T-helper 17 cell (primary cell): ENCODE measurements at places on chromosomes 6 and 20.
A peak's percentile ranks its signal among the peaks of the same experiment; 100 is the strongest.

DNA sequence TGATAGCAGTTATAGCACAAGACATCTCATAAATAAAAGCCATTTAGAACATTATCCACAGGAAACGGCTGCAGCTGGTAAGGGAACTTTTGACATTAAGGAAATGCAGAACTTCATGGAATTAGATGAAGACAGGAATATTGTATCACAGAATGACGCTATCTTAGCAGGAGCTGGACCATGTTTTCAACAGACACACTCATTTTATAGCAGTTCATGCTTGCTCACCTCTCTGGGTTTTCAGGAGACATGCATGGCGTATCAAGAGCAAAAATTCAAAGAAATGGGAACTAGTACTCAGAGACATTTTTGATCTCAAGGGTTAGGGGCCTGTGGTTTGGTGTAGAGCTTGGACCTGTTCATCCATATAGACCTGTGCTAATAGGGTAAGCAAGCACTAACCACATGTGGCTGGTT, 125.0 kb downstream of the FYN start:
- no peak for DNase-seq

- DNase-seq, result no peak
These were observed 65.0 kb downstream of the FAM120B start for GRCh38 chr6:170371588-170371987.

GRCh38 chr6:168590406-168590805, 149.4 kb downstream of the SMOC2 start:
- DNase-seq, result no peak

- no peak for DNase-seq
These were observed 172.5 kb upstream of the JARID2 start for GRCh38 chr6:15073344-15073789.

DNA sequence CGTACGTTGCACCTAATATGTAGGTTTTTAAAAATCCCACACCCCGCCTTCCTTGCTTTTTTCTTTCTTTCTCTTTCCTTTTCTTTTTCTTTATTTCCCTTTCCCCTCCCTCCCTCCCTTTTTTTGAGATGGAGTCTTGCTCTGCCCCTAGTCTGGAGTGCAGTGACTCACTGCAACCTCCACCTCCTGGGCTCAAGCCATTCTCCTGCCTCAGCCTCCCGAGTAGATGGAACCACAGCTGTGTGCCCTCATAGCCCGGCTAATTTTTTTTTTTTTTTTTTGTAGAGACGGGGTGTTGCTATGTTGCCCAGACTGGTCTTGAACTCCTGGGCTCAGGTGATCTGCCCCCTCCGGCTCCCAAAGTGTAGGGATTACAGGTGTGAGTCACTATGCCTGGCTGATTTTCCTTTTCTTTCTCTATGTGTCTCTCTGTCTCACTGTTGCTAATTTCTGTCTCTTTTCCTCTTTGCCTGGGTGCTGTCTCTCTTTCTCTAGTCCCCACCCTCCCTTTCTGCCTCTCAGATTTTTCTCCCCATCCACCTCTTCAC, 61.2 kb downstream of the SRC start:
- no peak for DNase-seq

DNA sequence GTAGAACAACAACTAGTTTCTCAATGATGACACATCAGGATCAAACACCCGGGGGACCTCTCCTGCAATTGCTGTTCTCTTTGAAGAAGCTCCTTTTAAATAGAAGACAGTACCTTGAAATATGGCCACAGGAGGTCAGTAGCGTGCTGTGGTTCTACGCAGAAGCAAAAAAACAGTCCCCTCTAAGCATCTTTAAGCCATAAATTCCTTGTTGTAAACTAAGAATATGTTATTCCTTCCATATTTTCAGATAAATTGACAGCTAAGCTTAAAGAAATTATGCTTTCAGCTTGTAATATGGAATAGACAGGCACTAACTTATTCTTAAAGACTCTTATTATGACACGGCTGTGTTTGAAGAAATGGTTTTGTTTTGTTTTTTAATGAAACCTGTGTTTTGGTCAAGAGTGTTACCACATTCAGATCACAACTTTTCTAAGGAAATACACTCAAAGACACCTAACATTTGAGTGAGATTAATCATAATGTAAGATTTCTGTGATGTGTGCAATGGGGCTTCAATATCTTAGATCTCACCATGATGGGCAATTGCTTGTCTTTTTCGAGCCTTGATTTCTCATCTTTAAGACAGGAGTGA, 49.7 kb upstream of the IL20RA start:
- DNase-seq, result peak; percentile 36

- no peak for DNase-seq
These were observed 859 bp upstream of the KIF25 start for GRCh38 chr6:167996424-167997199.

DNA sequence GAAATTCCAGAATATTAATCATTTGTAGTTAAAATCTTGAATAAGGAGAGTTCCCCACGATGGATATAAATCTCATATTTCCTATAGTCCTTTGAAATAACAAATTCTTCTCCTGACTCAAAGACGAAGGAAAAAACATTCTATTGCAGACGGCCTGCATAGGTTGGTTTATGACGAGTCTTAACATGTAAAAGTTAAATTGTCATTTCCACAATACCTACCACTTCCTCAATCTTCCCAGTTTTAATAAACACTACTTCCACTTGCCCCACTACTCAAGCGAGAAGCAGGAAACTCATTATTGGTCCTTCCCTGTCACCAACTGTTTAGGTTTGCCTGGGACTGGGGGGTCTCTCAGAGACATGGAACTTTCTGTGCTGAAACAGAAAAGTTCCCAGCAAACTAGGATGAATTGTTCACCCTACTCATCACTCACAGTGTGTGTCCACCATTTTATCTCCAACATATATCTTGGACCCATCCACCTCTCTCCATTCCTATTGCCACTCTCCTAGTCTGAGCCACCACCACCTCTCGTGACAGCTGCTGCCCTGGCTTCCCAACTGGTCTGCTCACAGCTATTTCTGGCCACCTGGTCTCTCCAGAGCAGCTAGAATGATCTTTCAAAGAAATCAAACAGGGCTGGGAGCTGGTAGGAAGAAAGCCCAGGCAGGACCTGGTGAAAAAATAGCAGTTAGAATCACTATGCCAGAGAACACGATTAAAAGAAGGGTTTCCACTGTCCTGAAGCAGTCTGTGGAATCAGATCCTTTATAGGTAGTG, 15.1 kb upstream of the ZSCAN9 start:
- DNase-seq, result no peak

DNA sequence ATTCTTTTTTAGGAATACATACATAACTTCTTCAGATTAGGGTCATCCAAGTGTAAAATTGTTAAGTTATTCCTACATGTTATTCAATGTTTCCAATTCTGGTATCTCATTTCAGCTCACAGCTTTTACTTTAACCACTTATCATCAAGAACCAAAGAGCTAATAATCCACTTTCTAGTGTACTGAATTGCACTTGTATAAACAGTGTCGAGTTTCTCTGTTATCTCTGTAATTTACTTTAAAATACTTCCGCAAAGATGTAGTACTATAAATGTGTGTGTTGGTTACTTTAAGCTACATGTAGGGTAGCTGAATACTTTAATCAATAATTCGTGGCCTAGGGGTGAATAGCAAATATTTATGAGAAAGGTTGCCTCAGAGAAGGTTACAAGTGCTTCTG, 8.8 kb upstream of the GJA1 start:
- no peak for DNase-seq

DNA sequence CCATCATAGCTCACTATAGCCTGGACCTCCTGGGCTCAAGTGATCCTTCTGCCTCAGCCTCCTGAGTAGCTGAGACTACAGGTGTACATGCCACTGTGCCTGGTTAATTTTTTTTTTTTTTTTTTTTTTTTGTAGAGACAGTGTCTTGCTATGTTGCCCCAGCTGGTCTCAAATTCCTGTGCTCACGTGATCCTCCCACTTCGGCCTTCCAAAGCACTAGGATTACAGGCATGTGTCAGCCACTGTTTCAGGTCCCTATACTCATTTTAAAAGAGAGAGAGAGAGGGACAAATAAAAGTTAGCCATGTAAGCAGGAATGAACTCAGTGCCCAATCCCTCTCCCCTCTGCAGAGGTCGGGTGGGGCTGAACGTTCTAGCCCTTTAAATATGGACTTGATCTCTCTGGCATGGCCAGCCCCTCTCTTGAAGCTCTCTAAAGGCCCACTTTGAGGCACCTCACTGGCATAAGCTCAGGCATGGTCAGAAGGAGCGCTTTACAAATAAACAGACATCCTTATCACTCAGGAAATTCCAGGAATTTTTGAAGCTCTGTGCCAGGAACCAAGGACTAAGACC, 9.0 kb upstream of the SERPINB1 start:
- no peak for DNase-seq

GRCh38 chr6:82893889-82894652, 171.6 kb downstream of the UBE3D start:
- no peak for DNase-seq

DNA sequence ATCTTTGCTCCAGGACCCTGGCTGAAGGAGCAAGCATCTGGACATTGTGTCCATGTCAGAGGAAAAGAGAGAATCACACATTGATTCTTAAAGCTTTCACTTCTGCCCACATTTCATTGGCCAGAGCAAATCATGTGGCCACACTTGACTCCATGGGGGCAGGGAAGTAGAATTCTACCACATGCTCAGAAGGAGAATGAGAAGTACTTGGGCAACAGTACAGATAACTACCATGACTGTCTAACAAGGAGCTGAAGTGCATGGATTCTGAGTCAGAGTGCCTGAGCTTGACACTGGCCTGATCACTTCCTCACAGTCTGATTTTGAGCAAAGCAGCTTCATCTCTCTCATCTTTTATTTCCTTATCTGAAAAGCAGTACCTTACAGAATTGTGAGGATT, 38.6 kb downstream of the GHRH start:
- no peak for DNase-seq

DNA sequence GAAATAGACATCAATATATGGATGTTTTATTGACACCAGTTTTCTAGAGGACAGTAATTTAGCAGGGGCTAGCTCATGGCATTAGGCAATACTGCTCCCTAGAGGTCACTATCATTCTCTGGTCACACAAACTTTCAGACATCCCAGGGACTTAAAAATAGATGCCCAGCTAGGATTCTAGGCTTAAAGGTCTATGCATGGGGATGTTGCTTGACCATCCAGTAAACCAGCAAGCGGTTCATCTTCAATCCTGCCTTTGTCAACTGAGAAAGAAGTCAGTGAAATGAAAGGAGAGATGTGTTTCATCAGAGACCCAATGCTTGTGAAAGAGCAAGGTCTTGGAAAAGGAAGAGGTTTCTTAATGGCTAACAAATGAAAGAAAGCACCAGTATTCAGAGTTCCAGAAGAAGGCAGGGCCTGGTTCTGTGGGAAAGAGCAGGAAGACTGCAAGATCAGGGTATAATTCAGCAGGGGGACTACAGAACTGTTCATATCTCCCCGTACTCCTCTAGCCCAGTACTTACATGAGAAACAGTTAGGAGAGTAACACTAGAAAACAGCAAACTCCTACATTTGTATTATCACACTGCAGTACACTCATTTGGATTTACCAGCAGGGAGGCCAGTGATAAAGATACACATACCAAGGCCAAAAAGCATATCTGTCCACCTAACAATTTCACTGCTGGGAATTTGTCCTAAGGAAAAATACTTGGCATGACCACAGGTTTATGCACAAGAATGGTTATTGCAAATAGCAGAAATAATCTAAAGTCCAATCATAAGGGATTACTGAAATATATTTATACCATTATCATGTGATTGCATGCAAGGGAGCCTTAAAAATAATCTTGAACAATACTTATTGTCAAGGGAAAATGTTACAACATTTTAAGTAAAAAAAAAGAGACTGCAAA, 151.4 kb upstream of the LAMA2 start:
- DNase-seq, result no peak

GRCh38 chr6:151004383-151005024, 139.0 kb downstream of the MTHFD1L start:
- no peak for DNase-seq

DNA sequence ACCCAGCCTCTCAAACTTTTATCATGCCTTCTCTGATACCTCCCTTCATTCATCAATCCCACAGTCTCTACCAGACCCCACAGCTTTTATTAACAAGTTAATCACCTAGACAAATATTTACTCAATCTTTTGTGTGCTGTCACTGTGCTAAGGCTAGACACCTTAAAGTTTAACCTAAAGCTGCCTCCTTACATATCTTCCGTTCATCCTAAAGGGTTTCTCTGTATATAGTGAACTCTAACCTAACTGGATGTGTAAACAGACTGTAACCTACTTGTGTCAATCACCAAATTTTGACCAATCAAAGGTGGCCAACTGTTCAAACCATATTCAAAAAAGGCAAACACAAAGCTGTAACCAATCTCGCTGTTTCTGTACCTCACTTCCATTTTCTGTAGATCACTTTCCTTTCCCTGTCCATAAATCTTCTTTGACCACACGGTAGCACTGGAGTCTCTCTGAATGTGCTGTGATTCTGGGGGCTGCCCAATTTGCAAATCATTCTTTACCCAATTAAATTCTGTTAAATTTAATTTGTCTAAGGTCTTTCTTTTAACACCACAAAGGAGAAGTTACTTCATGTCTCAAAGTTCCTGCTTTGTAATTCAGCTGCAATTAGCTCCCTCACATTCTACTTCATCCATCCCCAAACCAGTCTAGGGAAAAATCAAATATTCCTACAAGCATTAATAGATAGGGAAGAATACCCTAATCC, 72.5 kb downstream of the ARHGAP18 start:
- DNase-seq, result no peak

GRCh38 chr20:1225783-1226654, at the start of gene RAD21L1:
Gene RAD21L1, plus strand, starts transcription at chr20:1226044. Its CDS starts 2,410 bp downstream, at chr20:1228454.
- peak; percentile 77 for DNase-seq

DNA sequence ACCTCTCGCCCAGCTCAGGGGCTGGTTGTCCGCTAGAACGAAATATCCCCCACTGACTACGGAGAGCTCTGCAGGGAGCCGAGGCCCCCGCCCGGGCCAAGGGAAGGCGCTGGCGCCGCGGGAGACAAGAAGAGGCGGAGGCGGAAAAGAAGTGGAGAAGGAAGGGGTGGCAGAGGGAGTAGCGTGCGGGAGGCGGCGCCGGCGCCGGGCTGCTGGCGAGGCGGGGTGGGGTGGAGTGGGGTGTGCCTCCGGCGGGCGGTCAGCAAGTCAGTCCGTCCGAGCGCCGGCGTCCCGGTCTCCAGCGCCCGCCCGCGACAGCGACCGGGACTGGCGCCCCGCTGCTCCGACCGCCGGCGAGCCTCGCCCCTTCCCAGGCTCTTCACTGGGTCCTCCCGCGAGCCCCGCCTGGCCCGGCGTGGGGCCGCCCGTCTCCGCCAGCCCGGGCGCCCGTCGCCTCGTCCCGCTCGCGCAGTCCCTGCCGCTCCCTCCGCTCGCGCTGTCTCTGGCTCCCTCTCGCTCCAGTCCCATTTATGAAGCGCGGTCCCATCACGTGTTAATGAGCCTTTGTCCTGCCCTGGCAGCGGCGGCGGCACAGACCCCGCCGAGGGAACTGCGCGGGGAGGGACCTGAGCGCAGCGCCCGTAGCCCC, at the start of gene CNR1:
Gene CNR1 (minus strand): TSS at position 504 of the 649 bp plus-strand sequence. CDS start 21,073 bp downstream, outside the sequence.
- no peak for DNase-seq

GRCh38 chr6:167157414-167157813, 366 bp downstream of the GPR31 start:
- no peak for DNase-seq
